Globus pallidus (tissue), 1 donor: ENCODE measurements at places on chromosomes 4 and X.

- DNase-seq = no peak
Measured at GRCh38 chr4:153780221-153780620, 8.7 kb downstream of the SFRP2 start.

DNA sequence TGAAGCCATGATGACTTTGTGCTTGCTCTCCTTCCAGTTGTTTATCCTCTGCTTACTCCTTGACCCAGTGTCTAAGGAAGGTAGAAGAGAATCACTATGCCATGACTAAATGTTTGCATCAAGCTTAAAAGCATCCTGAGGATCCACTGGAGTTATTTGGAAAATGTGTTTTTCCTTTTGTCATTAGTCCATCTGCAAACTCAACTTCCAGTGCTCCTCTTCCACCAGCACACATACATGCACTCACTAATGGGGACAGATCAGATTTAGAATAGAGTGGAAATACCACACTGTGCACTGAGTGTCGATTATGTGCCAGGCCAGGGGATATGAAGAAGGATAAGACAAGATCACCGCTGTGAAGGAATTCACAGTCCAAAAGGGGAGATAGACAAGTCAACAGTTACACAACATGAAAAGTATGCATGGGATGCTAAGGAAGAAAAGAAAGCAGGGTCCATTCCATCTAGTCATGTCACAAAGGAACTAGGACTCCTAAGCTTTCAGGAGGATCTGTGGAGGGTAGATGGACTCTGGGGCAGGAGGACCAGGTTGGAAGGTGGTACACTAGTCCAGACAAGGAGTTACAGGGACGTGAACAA is 1.9 kb downstream of the OCIAD2 start:
- DNase-seq = no peak

GRCh38 chr4:82891707-82892466 is 934 bp upstream of the SEC31A start:
- no peak for DNase-seq

DNA sequence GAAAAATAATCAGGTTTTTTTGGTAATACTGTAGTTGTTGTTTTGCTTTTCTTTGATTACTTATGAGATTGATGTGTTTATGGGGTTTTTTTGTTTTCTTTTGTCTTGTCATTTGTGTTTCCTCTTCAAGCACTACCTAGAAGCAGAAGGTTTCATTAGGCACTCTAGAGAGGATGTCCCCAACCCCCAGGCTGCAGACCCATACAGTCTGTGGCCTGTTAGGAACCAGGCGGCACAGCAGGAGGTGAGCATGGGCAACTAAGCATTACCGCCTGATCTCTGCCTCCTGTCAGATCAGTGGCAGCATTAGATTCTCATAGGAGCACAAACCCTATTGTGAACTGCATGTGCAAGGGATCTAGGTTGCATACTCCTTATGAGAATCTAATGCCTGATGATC is 22.9 kb upstream of the NOCT start:
- DNase-seq = no peak

- DNase-seq = no peak
Measured at GRCh38 chrX:115023139-115023538, 5.7 kb upstream of the IL13RA2 start.

- DNase-seq = no peak
Measured at GRCh38 chr4:161704040-161704439, 459.8 kb downstream of the FSTL5 start.

DNA sequence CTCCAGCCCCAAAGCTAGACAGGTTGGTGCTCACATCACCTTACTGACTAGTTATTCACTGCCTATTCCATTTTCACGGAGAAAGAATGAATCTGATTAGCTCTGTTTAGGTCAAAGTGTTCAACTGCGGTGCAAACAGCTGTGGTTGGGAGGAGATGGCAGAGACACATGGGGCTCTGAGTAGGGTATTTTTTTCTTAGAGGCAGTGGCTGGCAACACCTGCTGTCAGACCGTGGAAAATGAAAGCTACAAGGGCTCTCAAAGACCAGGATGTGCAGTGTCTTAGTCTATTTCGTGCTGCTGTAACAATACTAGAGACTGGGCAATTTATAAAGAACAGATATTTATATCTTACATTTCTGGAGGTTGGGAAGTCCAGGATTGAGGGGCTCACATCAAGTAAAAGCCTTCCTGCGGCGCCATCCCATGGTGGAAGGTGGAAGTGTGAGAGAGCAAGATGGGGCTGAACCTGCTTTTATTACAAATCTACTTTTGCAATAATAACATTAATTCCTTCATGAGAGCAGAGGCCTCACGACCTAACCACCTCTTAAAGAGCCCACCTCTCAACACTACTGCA is 10.6 kb downstream of the NYX start:
- no peak for DNase-seq

DNA sequence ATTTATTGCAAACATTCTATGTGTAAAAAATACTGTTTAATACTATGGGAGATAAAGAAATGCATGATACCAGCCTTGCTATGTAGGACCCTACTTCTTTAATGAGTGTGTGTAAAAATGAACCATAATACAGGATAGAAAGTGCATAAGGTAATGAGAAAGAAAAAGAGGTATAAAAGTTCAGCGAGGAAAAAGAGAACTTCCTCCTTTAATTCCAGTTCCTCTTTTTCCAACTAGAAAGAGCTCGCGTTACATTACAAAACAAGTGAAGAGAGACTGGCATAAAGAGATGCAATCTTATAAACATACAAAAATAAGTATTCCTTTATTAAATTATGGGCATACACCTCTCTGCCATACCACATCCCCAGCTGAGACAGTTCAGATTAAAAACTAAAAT is 77.4 kb downstream of the ANKRD17 start:
- DNase-seq = no peak

GRCh38 chrX:150037041-150037440 is 98.8 kb upstream of the EOLA2 start:
- no peak for DNase-seq

- DNase-seq = no peak
Measured at GRCh38 chr4:8376361-8377102, 64.0 kb downstream of the ACOX3 start.

- no peak for DNase-seq
Measured at GRCh38 chrX:331151-331824, 12.7 kb upstream of the GTPBP6 start.

DNA sequence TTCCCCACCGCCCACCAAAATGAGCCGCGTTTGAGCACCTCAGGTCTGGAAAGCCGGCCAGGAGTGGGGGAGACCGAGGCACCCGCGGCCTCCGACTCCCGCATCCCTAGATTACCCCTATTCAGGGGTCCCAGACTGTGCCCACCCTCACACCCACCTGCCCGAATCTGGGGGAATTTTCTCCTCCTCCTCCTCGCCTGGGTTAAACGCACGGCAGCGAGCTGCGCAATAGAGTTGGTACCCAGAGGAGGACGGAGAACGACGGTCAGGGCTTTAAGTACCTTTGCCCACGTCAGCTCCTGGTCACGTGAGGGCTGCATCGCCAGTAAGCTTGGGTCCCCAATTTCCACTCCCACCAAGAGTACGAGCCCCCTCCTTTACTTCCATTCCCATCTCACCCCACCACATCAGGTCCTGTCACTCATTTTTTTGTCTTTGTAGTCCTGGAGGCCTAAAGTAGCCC is at the start of gene ARMCX2:
TSS of gene ARMCX2 (minus strand) at position 250 of the 463 bp plus-strand sequence. CDS start 2,262 bp downstream, outside the sequence.
- peak; percentile 65 for DNase-seq

DNA sequence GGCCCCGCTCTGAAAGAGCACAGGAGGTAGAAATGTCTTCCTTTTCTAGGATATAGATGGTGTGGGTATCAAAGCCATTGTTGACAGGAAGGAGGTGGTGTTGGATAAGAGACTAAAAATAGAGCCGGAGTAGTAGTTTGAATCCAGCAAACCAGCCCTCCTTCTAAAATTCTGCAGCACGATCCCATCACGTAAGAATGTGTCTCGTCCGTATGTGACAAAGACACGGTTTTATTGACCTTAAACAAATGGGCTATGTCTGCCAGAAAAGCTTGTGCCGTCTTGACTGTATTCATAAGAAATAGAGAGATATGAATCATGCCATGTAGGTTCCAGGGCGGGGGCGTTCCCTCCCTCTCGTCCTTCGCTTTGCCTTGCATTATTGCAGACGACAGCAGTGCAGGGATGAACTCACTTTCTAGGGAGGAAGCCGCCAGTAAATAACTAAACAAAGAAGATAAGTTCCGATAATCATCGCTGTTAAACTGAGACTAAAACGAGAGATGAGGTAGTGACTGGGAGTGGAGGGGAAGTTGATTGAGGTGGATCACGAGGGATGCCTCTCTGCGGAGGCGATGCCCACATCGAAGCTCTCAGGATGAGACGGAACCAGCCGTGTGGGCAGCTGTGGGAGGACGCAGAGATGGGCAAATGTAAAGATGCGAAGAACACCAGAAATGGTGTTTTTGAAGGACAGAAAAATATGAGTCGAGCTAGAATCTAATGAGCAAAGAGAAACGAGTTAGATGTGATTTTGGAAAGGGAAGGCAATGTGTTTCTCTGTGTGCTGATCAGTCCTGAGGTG is 3.4 kb downstream of the TENM3 start:
- DNase-seq = no peak

- no peak for DNase-seq
Measured at GRCh38 chr4:77190053-77190452, 33.0 kb downstream of the CCNG2 start.

- no peak for DNase-seq
Measured at GRCh38 chr4:135418353-135418752, 1216.8 kb upstream of the PABPC4L start.

DNA sequence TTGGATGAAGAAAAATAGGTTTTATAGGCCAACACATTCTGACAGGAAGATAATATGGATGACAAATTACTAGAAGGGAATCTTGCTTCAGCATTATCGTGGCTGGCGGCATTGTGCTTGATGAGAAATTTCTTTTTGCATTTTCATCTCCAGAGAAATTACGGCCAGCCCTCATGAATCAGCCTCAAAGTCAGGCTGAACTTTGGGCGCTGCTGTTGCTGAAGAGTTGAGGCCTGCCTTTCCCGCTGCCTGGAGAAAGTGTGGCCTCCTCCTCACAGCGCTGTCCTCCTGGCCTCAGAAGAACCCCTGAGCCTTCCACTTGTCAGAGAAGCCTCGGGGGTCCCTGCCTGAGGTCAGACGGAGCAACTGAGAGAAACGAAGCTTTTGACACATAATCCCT is 272.4 kb upstream of the KCNIP4 start:
- DNase-seq = no peak

DNA sequence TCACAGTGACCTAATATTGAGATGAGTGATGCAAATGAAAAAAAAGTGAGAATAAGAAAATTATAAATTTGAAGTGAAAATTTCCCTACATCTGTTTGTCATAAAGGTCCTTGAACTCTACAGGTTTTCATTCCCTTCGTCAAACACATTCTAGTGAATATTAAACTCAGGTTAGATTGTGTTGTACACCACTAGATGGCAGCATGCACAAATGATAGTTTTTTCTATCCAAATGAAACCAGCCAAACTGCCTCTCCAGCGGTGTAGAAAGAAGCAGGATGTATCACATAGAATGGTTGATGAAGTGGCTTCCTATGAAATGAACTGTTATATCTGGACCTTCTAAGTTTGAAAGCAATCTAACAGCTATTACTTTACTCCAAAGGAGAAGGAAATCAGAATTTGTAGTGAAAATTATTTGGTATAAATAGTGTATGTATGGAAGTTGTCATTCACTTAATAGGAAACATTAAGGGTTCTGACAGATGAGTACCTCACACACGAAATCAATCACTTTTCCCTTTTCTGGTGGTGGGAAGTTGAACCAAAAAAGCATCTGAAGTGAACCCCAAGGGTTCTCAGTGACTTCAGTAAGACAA is 382.7 kb downstream of the UNC5C start:
- DNase-seq = peak; percentile 91

- no peak for DNase-seq
Measured at GRCh38 chrX:54937416-54937815, 16.8 kb downstream of the TRO start.

DNA sequence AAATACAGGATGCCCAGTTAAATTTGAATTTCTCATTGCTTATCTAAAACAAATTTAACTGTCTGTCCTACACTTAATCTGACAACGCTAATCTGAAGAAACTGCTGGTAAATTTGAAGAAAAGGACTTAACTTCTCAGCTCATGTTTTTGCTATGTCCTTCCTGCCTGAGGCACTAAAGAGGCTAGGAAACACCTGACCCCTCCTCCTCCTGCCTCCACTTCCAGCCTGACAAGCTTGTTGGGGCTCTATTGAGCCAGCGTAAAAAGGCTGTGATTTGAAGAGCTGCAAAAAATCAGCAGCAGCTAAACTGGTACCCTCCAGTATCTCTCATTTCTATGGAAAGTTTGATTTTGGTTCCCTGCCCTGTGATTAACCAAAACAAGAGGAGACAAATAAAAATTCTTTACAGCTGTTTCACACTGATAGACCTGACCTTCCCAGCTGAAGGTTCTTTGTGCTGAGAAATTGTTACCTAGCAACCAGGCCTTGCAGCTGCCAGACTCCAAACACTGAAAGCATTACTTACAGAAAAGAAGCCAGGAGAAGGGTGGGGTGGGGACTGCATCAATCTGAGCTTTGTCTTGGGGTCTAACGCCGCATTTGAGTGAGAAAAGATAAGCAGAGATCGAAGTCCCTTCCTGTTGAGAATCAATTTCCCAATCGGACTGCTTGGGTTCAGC is 35.0 kb downstream of the DCX start:
- DNase-seq = no peak

- DNase-seq = no peak
Measured at GRCh38 chr4:37865450-37865849, 25.4 kb upstream of the TBC1D1 start.

DNA sequence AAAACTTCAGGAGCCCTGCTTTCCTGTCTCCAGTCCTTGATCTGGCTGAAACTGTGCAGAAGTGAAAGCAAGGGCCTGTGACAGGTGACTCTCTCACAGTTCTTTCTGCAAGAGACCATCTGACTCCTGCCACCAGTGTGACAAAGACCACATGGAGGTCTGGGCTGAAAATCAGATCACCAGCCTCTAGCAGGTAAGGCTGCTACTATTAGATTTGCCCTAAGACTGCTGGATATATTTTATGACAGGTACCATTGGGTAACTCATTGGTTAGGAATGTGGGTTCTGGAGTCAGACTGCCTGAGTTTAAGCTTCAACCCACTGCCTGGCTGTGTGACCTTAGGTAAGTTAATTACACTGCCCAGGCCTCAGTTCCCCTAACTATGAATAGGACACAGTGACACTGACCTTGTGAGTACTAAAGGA is 163.3 kb upstream of the SLC7A11 start:
- DNase-seq = no peak

- no peak for DNase-seq
Measured at GRCh38 chrX:19870710-19871490, 16.5 kb downstream of the SH3KBP1 start.

DNA sequence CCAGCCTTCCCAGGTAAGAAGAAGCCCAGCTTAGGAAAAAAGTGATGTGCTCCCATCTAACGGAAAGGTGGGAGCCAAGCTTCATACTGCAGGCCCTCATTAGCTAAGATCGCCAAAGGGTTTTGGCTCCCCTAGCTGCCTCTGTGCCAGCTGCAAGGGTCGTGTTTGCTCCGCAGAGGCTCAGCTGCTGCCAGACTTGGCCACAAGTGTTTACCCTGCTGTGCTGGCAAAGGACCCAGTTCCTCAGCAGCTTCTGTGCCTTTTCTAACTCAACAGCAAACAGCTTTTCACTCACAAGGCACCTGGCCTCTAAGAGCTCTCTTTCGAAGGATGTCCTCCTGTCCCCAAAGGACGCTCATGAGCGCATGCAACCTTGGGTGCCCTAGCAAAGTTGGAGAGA is 12.2 kb upstream of the VMA21 start:
- DNase-seq = peak; percentile 10

- DNase-seq = no peak
Measured at GRCh38 chr4:144355811-144356757, 215.6 kb upstream of the GYPA start.
